GM12892 (cell line): ENCODE measurements at places on chromosomes 2 and 18.

GRCh38 chr18:46061387-46061786 is 10.7 kb downstream of the PSTPIP2 start:
- DNase-seq, result no peak

GRCh38 chr2:74546004-74546403 is 7.7 kb downstream of the LOXL3 start:
- no peak for DNase-seq

DNA sequence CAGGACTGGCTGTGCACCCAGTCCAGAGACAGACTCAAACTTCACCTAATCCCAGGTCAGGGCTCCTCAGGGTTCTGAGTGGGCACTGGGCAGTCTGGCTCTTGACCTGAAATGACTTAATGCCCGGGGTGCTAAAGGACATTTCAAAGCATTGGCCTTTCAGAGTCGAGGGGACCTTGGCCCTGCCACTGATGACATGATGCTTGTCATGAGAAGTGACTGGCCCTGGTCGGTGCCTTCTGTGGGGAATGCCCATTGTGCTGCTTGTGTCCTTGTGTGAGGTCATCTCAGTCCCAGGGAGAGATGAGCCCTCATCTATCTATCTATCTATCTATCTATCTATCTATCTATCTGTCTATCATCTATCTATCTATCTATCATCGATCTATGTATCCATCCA is 81.3 kb downstream of the CTAGE1 start:
- no peak for DNase-seq

DNA sequence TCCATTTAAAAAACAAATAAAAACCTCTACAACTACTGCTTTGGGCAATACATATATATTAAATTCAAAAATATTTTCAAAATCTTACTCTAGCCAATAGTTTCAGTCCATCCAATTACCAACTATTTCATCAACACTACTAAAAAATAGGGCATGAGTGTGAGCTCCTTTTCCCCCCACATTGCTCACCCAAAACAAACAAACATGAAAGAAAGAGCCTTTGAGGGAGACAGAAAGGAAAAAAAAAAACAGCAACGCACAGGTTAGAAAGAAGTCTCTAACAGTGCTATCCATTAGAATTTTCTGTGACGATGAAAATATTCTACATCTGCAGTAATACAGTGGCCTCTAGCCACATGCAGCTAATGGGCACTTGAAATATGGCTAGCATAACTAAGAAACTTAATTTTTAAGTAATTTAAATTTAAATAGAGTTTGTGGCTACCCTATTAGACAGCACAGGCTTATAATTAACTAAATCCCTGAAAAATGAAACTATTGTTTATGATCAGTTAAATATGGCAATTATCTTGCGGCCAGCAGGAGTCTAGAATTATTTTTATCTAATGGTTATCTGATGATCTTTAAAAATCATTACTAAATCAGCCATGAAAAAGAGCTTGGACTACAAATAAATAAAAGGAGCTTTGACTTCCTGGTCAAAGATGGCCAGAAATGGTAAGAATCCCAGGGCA is 59.2 kb downstream of the RBMS1 start:
- DNase-seq, result no peak

- no peak for DNase-seq
Observed at GRCh38 chr18:58929206-58929605, 64.5 kb downstream of the ZNF532 start.

DNA sequence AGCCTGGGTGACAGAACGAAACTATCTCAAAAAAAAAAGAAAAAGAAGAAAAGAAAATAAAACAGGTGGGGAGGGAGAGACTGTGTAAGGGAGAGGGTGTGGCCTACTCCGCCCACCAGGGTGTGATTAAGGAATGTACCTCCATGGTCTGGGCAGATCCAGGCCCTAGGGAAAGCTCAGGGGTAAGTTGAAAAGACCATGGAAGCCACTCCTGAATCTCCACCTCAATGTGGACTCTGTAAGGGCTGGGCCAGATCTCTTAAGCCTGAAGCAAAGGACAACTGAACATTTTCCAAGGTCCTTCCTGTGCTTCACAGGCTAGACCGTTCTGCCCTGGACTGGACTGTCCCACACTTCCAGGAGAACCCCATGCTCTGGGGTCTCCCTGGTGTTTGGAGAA is 9.7 kb upstream of the ATG16L1 start:
- no peak for DNase-seq
